ENCODE measurements at places on chromosomes 6 and 20.
A peak's percentile ranks its signal among the peaks of the same experiment; 100 is the strongest.

- no peak for DNase-seq
Measured at GRCh38 chr6:110609101-110609500, 132.7 kb upstream of the SLC22A16 start.

DNA sequence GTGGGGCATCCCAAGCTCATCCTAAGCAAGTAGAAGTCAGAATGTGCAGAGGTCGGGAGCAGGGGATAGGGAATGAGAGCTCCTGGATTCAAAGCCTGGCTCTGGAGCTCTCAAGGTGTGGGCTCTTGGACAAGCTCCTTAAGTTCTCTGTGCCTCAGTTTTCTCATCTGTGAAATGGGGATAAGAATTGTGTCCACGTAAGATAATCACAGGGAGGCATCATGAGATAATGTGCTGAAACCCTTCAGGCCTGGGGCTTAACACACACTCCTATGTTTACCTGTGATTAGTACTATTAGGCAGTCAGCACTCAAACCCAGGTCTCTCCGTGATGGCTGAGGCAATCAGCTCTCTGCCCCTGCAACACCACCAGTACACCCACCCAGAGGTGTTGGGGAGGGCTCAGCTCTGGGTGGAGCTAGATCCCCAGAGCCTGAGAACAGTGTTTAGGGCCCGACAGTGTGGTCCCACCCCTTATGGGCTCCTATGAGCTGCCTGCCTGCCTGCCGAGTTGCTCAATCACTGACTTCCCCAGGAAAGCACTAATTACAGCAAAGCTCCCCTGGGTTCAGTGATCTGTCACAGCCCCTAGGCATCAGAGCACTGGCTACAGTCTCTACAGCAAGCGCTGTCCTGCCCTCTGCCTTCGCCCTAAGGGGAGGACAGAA, 6.3 kb upstream of the SIRPA start:
- DNase-seq: no peak

GRCh38 chr20:41011551-41012067, 17.0 kb upstream of the TOP1 start:
- DNase-seq: no peak

DNA sequence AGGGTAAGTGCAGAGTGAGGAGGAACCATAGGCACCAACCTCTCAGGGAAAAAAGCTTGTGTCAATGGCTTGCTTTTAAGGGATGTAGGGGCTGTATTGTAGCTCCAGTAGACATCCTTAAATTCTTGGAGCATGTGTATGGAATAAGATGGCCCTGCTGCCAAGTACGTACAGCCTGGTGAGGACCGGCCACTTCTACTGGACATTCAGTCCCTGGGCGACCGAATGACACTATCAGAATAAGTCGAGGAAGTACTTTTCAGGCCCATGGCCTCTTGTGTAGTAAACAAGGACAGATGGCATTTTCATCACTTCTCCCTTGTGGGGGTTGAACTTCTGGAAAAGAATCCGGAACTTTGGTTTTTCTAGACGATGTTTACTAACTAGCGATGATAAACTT, 32.8 kb downstream of the GFRA4 start:
- DNase-seq: no peak

- peak; percentile 12 for DNase-seq
Measured at GRCh38 chr6:31353384-31353945, 3.5 kb downstream of the HLA-B start.

DNA sequence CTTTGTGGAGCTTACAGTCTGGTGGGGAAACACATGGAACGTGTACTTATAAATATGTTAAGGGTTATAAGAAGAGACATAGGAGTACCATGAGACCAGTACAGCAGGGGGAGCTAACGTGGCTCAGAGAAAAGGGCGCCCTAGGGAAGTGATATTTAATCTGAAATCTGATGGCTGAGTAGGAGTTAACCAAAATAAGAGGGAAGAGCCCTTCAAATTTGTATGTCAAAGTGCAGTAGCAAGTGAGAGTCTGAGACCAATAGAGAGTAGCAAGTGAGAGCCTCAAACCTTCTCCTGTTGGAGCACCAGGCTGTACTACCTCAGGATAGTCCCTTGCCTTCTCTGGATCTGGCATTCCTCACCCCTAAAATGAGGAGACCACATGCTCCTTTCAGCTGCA, 6.1 kb upstream of the PKIG start:
- DNase-seq: no peak

DNA sequence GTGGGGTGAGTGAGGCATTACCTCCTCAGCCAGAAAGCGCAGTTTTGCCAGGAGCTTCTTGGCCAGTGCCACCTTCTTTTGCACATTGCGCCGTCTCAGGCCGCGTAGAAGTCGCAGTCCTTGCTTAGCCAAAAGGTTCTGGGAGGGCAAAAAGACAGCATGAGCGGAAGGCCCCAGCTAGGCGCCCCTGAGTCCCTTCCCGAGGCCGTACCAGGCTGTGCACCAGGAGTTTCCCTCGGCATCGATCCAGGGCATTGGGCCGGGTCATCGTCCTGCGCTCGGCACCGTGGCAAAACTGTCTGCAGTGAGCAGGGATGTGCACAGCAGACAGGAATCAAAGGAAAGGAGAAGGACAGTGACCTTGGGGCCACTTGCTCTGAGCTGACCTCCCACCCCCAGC, 20.2 kb upstream of the SPAG4 start:
- DNase-seq: no peak

- no peak for DNase-seq
Measured at GRCh38 chr20:17874271-17875105, 94.1 kb downstream of the SNX5 start.

DNA sequence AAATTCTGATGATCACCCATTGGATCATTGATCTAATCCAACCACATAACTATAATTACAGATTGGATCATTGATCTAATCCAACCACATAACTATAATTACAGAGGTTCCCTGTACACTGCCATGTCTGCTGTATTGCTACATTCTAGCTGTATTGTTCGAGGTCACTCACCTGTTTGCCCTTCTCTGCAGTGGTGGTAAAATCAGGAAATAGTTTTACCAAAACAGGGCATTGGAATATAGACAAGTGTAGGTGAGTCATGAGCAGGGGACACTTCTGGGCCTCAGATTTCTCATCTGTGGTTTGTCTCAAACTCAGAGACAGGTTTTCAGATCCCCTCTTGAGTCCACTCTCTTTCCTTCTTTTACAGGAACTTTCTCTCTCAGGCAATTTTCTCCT, 9.0 kb upstream of the AFDN start:
- no peak for DNase-seq

GRCh38 chr20:2005359-2005758, 11.5 kb upstream of the PDYN start:
- no peak for DNase-seq

- peak; percentile 70 for DNase-seq
Measured at GRCh38 chr6:37699138-37699766, 1.6 kb upstream of the MDGA1 start.

GRCh38 chr20:48774696-48775095, 53.1 kb downstream of the PREX1 start:
- no peak for DNase-seq

- DNase-seq: no peak
Measured at GRCh38 chr6:10597499-10598001, 76.4 kb downstream of the GCNT2 start.

- DNase-seq: no peak
Measured at GRCh38 chr6:13113981-13114593, 214.2 kb downstream of the TBC1D7 start.

GRCh38 chr6:84773431-84774156, 9.2 kb upstream of the TBX18 start:
- DNase-seq: no peak

GRCh38 chr6:159533568-159533967, 159.5 kb downstream of the SOD2 start:
- no peak for DNase-seq

DNA sequence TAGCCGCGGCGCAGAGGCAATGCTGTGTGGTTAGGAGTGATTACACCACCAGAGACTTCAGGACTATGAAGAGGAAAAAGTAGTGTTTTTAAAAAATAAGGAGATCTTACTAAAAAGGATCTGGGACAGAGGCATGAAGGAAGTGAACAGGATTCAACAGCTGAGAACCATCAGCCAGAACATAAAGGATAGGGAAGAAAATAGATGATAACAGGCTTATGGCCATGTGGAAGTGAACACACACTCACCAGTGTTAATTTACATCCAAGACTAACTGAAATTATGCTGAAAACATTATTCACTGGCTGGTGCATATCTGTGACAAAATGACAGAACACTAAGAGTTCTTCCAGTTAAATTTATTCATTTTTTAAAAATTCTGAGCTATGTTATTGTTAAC, 47.5 kb upstream of the BCLAF1 start:
- DNase-seq: no peak

GRCh38 chr6:15176816-15177370, 69.0 kb upstream of the JARID2 start:
- DNase-seq: no peak

DNA sequence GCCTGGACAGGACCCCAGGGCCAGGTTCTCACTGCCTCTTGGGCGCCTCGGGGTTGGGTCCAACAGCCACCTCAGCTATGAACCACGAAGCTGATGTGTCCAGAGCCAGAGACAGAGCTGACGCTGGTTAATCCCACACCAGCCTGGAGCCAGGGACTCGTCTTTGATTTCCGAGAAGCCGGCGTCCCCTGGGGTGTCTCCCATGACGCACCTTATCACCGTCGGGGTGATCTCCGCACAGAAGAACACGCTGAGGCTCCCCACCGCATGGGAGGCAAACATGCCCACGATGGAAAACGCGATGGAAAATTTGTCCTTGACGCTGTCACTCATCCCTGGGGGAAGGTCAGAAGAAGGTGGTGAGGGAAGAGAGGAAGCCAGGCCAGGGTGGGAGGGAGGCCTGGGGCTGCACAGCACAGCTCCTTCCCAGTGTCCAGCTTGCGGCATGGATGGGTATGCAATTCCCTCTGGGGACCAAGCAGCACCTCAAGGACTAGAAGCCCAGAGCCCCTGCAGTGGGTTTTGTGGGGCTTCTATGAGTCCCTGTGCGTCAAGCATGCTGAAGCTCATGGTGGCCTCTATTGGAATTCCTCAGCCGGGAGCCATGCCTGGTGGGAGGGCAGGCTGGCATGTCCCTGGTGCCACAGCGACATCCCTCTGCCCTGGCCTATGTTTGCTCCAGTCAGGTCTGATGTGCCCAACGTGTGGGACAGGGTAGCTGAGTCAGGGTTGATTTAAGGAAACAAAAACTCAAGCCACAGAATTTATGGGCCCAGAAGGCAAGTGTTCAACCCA, 25.1 kb downstream of the PSMG4 start:
- no peak for DNase-seq

GRCh38 chr6:125213939-125214338, 60.4 kb downstream of the TPD52L1 start:
- no peak for DNase-seq

DNA sequence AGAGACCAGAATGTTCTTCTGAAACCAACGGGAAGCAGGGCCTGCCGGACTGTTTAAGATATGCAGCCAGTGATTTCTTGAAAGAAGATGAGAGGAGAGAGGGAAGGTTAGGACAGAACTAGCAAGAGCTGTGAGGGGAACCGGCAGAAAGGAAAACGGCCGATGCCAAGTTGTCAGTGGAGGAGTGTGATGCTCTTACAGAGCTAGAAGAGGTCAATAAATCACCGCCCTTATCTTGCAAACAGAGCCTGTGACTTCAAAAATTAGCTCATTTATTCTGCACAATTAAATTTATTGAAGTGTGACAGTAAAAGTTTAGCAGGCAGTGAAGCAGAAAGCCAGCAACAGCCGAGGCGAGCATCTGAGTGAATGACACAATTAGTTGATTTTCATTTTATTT, 509.5 kb upstream of the ID4 start:
- DNase-seq: no peak

DNA sequence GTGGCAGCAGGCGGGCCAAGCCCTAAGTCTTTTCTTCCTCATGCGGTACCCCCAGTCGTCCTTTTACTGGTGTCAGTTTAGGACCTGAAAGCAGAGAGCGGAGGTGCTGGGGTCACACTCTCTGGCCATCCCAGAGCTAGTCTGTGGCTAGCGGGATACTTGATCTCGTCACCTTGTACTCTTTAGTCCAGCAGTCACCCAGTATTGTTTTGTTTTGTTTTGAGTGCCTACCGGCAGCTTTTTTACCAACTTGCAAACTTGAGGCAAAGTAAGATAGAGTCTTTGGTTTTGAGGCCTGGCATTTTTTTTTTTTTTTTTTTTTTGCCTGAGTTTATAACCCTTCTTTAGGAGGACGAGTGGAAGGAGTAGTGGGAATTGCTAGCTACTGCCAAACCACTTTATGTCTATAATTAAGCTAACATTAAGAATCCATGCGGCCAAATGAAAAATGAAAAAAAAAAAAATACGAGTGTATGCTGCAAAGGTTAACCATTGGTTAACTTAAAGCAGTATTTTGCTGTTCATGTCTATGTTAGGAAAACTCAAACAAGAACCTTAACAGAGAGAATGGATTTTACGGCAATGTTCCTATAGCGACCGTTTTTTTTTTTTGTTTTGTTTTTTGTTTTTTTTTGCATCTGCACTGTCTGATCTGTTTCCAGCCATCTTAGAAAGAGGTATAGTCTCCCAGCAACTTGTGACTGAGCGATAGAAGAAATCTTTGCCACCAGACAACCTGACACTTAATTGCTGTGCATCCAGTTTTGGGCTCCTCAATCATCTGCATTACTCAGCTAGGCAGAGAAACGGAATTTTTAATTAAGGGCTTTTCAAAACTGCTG, 56.9 kb downstream of the FAM217A start:
- DNase-seq: no peak

Data from activated gamma-delta T cell treated with Interleukin-2 at 50 U/mL for 16 hours (primary cell).